ENCODE measurements at places on chromosomes 7 and 10.

GRCh38 chr10:66714741-66715140 is 211.1 kb upstream of the LRRTM3 start:
- no peak for DNase-seq

GRCh38 chr7:140745266-140746058 is 49.0 kb downstream of the NDUFB2 start:
- DNase-seq, result no peak

DNA sequence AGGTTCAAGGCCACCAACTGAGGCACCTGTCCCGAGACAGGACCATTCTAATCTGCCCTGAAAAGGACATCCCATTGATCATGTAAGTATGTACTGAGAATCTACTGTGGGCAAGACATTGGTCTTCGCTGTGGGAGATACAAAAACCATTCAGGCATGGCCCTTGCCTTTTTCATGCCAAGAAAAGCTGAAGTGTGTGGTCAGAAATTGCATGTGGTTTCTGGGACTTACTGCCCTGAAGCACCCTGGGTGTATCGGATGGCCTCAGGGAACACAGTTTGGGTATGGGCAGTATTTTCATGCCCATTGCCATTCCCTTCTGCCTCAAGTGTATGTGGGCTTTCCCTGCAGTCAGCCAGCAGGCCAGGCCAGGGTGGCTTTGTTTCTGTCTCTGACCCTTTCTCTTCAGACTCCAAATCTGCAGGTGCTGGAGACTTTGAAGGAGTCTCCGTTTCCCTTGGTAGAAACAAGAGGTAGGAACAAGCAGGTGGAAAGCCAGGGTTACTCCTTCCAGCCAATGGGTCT is 285.7 kb downstream of the ZEB1 start:
- DNase-seq, result no peak

- no peak for DNase-seq
Measured at GRCh38 chr10:43929122-43929521, 280.4 kb upstream of the ZNF32 start.

DNA sequence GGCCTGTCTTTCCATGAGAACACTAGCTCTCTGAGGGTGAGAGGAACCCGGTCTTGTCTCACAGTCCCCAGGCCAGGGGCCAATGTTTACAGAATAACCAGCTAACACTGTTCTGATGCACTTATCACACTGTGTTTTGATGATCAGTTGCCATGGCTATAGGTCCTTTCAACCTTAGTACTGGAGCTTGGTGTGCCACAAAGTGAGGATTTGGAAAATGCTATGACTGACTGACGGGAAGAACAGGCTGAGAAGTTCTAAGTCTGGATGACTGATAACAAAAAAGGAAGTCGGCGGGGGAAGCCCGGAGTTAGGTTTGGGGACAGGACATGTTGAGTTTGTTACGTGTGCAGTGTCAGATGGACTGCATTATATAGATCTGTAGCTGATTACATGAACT is 141.8 kb downstream of the CTTNBP2 start:
- DNase-seq, result no peak

DNA sequence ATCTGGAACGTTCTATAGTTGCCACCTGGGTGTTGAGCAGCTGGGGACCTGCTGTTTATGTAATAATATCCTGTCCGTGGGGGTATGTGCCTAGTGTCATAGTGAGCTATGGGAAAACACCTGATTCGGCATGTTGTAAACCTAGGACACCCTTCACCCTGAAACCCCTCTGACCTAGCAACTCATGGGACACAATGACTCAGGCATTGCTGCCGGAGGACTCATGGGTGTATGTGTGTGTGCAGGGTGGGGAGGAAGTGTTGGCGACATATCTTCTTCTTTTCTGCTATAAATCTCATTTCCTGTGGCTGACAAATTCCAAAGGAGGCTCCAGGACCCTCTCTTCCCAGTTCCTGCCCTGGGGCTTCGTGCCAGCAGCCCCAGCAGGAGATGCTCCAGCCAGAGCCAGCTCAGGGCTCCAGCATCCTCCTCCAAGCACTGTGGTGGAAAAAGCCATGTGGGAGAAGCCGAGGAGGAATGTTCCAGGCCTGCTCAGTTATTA is 77.0 kb upstream of the PODXL start:
- no peak for DNase-seq

GRCh38 chr7:12861070-12861469 is 173.6 kb downstream of the ARL4A start:
- DNase-seq, result peak; percentile 8

DNA sequence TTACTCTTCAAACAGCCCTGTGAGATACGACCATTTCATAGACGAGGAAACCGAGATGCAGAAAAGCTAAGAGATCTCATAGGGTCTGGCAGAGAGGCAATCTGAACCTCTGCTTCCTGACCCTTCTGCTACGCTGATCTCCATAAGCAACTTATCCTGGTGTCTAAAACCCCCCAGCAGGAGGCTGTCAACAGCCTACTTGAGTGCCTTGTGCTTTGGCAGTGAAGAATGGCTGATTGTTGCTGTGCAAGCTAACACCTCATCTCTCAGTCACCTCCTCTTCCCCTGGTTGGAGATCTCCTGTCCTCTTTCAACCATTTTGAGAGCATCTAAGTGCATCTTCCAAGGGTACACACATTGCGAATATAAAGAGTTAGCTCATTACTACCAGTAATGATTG is 86.2 kb downstream of the AOAH start:
- no peak for DNase-seq

- DNase-seq, result no peak
Measured at GRCh38 chr7:82258181-82258580, 185.4 kb downstream of the CACNA2D1 start.

DNA sequence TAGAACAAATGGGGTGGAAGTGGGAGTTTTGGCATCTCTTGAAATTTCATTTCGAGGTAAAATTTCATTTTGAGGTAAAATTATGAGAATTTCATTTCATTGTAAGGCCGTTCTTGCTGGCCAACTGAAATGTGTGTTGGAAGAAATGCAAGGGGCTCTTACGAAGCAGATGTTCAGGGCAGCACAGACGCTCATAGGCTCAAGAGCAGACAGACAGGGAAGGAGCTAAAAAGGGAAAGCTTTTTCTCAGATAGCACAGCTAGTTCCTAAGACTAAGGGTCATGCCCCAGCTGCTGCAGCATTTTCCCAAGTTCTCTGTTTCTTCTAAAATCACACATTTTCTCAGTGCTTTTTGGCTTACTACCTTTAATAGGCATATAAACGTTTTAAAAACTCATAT is 65.1 kb upstream of the SFMBT2 start:
- DNase-seq, result peak; percentile 9

GRCh38 chr7:158549616-158550393 is 37.8 kb downstream of the PTPRN2 start:
- DNase-seq, result no peak

GRCh38 chr7:46133072-46133471 is 212.0 kb upstream of the IGFBP3 start:
- DNase-seq, result no peak

- no peak for DNase-seq
Measured at GRCh38 chr10:88461426-88461825, 121.7 kb downstream of the RNLS start.

GRCh38 chr10:106830471-106830870 is 334.0 kb downstream of the SORCS1 start:
- no peak for DNase-seq

DNA sequence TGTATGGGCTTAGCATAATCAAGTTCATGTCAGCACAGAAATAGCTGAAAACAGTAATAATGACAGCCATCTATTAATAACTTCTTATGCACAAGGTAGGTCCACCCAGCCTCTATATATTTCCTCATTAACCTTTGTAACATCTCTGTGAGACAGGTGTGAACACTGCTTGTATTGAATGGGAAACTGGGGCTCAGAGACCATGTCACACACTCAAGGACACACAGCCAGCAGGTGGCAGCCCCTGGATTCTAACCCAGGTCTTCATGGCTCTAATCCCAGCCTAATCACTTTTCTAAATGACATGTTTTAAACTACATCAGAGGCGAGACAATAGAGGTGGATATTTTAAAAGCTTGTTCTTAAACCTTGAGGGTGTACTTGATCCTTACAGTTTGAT is 591.4 kb downstream of the PARD3 start:
- no peak for DNase-seq

DNA sequence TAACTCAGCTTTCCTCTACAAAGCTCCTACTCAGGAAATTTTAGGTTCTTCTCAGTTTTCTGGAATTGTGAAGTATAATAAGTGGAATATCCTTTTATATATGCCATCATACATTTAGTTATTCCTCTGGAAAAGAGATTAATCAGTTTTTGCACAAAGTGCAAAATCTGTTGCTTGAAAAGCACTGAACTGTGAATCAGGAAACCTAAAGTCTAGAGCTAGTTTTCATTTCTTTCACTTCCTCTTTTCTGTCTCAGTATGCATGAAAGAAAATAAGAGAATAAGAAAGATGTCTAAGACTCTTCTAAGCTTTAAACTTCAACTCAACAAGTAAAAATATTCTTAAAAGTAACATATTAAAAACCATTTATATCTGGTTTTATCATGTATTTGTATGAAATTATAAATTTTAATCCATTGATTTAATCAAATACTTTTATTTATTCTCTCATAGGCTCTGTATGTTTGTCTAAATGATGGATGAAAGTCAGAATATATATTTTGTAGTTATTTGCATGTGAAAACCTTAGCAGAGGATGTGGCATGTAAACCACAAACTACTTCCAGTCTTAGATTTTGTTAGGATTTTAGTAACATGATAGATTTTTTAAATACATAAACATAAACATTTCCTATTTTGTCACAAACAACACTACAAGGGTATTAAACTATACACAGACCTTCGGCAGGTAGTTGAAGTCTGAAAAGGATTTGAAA is 1073.0 kb downstream of the XPNPEP1 start:
- DNase-seq, result no peak

DNA sequence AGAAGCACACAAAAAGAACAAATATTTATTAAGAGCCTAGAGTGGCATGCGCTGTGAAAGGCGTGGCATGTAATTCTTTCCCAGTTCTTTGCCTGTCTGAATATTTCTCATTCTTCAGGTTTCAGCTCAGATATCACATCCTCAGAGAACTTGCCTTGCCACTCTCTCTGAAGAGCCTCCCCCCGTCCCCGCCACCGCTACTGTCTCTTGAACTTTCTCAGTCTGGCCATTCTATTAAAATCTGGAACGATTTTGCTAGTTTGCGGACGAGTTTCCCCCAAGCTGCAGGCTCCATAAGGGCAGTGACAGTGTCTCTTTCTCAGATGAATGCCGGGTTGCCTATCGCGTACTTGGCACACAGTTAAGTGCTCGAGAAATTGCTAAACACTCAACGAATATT is 787 bp upstream of the PLEKHA1 start:
- no peak for DNase-seq

DNA sequence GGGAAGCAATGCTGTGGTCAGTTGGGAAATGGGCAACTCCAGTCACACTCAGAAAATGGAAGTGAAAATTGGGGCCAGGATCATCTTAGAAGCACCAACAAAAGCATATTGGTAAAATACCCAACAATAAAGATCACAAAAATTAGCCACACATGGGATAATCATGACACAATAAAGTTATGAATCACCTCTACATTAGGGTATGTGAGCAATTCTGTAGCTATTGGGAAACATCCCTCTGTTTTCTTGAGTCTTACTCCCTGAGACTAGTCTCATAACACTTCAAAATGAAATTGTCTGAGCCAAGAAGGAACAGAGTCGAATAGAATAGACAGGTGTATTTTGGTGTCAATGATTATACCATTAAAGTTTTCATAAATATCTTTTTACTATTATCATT is 178.3 kb downstream of the DYNC1I1 start:
- no peak for DNase-seq

DNA sequence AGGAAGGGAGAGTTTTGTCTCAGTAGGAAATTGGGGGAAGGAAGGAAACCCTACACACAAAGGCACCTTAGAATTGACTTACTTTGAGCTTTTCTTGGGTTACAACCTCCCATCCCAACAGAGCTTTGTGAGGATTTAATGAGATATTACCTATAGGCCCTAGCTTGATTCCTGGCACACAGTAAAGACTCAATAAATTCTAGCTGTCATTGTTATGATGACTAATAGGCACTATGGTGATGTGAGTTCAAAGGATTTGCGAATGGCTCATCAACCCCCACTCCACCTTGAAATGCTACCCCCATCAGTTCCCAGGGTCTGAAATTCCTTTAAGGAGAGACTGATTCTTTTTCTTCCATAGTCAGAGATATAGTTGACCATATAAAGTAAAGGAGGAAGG is 67.9 kb upstream of the SMNDC1 start:
- DNase-seq, result no peak

GRCh38 chr10:114664127-114664526 is 6.1 kb upstream of the ABLIM1 start:
- no peak for DNase-seq

DNA sequence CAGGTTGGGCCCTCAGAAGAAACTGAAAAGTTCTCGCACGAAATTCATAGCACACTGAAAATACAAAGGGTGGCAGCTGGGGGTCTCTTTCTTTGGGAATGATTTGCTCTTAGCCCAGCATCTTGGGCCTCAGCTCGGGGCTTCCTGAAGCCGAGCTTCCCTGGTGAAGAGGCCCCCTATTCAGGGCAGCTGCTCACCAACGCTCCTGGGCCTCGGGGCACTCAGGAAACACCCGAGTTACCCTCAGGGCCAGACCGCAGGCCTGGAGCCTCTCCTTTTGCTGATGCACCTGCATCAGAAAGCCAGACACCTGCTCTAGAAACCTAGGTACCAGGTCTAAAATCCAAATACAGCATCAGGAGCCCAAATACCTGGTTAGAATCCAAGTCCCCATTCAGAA is 85.5 kb downstream of the PTPRE start:
- no peak for DNase-seq

GRCh38 chr10:12617191-12618175 is 268.1 kb downstream of the CAMK1D start:
- no peak for DNase-seq

- DNase-seq, result no peak
Measured at GRCh38 chr7:105352018-105352612, 36.6 kb downstream of the SRPK2 start.

DNA sequence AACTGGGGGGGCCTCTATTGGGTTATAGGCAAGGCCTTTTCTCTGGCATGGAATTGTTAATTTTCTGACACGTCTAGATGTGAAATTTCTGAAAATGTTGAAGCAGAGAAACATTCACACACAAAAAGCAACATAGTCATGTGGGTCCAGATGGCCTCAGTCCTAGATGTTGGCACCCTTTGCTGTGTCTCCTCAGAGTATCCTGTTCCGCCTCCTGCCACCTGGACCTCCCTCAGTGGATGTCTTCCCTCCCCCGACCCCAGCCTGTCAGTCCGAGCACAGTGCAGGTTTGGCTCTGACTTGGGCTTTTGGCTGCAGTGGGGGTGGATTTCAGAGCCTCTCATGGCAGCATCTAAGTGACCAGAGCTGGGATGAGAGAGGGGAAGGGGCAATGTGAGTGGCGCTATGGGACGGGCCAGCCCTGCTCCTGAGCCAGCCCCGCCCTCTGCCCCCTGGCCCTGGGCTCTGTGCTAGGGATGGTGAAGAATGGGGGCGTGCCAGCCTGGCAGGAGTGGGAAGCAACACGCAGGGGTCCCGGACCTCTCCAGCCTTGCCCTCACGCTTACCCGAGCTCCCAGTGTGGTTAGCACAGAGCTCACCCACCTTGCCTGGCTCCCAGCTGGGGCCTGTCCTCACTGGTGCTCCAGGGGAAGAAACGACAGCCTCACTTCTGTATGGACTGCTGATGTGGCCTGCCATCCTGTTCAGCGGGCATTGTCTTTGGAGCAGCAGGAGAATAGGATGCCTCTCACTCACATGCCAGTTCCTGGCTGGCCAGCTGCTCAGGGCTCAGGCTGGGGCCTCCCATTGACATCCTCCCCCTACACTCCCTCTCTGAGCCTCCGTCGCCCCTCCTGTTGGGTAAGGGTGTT is 6.2 kb downstream of the ATP6V0E2 start:
- no peak for DNase-seq

All from NCI-H1092 (cell line).